Fibroblast of skin of right quadriceps (primary cell): ENCODE measurements at places on chromosomes 3 and 15.

- DNase-seq: no peak
Measured at GRCh38 chr3:8001712-8002111, 499.9 kb upstream of the LMCD1 start.

- peak; percentile 49 for DNase-seq
Measured at GRCh38 chr15:94008104-94009074, 223.0 kb upstream of the MCTP2 start.

GRCh38 chr3:177210744-177211502, 13.6 kb upstream of the TBL1XR1 start:
- no peak for DNase-seq

DNA sequence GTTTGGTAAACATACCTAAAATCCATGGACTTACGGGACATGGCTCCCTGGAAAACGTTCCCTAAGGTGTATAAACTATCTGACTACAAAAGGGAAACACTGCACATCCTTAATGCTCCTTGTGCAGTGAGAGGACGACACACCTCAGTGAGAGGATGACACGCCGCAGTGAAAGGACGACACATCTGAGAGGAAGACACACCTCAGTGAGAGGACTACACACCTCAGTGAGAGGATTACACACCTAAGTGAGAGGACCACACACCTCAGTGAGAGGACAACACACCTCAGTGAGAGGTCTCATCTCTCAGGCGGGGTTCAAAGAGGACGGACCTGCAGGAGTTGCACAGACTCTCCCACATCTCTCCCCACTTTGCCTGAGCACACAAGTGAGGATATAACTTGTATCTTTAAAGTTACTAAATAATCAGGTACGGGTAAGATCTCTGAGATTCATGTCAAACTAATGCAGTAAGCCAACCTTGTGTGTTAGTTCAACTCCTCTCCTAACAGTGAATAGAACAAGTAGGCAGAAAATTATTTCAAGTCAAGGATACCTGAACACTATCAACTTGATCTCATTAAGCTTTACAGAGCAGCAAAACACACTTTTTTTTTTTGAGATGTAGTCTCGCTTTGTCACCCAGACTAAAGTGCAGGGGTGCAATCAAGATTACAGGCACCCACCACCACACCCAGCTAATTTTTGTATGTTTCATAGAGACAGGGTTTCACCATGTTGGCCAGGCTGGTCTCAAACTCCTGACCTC, 32.1 kb downstream of the HERC2 start:
- no peak for DNase-seq

GRCh38 chr3:47568901-47569300, 9.8 kb downstream of the CSPG5 start:
- DNase-seq: no peak

- no peak for DNase-seq
Measured at GRCh38 chr3:37453393-37454389, 279.3 kb upstream of the LRRFIP2 start.

DNA sequence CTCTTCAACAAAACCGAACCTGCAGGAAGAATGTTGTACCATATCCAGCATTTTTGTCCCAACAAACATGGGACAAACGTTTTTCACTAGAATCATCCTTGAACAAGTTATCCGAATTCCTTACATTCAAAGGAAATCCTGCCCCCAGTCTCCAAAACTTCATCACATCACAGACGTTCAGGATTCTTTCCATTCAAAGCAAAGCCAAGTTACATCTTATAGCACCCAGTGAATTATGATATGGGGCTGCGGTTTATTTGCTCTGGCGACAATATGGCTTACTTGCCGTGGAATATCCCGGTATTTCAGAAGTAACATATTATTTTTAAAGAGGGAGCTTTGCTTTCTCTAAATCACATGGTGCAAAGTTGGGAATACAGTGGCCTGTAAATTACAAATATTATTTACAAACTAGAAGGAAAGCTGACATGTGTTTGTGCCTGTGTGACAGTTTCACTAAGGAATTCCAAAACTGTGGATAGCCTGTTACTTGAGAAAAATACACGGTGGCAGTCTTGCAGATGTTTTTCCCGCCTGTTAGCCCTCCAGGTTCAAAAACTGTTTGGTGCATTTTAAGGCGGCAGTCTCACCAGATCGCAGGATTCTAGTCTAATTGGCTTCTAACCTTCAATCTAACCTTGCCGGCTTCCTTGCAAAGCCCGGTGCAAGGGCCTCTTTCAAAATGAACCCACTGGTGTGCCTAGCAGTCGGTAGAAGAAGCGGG, 736 bp upstream of the MBNL1 start:
- peak; percentile 75 for DNase-seq

DNA sequence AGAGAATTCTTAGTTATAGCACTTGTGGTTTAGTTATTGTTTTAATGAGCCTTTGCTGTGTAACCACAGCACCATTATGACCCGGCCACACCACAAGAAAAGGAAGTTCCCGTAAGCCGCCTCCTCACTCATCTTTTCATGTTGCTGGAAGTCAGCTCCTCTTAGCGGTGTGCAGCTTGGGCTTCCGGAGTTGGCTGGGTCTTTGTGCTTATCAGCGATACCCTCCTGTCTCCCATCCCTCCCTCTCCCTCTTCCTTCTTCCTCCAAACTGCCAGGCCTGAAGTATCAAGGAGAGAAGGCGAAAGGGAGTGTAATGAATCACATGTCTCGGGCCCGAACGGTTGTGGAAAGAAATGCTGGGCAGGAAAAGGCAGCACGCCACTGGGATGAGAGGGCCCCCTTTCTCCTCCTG, 353.5 kb downstream of the MCTP2 start:
- DNase-seq: peak; percentile 6

- DNase-seq: no peak
Measured at GRCh38 chr3:102979191-102979590, 544.4 kb downstream of the ZPLD1 start.

- DNase-seq: no peak
Measured at GRCh38 chr15:36867436-36867835, 232.9 kb downstream of the MEIS2 start.

DNA sequence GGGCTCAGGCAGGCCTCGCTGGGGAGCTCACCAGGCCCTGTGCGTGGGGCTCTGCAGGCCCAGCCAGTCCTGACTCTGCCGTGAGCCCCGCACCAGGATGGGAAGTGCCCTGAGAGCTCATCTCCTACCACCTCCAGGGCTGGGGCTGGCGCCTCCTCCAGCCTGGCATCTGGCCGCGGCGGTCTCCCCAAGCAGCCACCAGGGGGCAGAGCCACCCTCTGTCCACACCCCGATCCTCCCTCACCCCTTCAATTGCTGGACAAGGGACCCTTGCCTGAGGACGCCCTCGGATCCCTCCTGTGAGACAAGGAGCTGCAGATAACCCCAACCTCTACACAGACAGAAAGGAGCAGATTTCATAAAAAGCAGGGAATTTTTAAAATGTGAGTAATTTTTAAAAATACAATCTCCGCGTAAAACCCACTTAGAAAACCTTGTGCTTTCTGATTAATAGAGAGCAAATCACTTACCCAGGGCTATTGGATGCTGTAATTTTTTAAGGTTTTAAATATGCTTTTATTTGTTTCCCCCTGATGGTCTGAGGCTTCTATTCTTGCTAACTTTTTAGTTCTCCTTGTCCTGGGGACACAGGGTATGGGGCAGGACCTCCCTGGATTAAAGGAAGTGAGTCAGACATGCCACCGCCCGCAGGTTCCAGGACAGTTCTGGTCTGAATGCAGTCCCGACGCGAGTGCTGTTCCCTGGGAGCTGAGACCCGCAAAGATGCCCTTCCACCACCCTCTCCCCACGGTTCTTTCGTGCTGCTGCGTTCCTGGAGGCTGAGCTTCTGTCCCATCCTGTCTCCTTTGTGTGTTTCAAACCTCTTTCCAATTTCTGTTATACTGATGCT, 52.3 kb upstream of the CHRNA7 start:
- DNase-seq: peak; percentile 24

GRCh38 chr15:63449731-63450130, 54.7 kb upstream of the USP3 start:
- DNase-seq: peak; percentile 26

DNA sequence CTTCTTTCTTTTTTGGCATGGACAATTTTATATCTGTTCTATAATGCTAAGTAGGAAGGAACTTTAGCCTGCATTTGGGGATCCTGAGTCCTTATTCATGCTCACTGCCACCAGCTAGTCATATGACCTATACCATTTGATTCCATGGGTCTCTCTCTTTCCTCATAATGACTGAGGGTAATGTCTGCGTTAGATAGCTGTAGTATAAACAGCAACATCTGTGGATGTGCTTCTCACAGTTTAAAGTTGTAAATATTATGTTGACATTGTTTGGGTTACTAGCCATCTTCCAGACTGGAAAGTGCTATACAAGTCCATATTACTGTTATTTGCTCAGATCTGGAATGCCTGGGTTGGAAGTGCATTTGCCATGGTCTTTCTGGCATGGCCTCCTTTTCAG, 274.9 kb upstream of the SEMA6D start:
- no peak for DNase-seq

DNA sequence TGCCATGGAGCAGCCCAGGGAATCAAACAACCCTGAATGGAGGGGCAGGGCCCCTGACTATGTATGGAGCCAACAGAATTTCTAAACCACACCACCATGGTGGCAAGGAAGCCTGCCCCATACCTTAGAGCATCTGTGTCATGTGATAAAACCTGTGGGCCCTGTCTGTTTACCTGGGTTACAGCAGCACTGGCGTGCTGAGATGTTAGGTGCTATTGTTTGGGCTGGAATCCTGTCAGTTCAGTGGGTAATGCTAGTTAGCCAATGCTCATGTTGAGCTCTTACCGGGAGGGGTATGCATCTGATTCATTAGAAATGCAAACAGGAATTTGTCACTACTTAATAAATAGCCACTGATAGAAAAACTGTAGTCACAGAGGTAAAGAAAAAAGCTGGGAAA, 63.5 kb upstream of the ETV5 start:
- no peak for DNase-seq

GRCh38 chr15:29568840-29569532, 253.3 kb downstream of the TJP1 start:
- no peak for DNase-seq

GRCh38 chr15:101153801-101154656, 97.8 kb downstream of the CHSY1 start:
- DNase-seq: no peak

GRCh38 chr3:122969585-122970469, 57.7 kb downstream of the SEMA5B start:
- DNase-seq: peak; percentile 31

- DNase-seq: no peak
Measured at GRCh38 chr15:53710906-53711305, 48.6 kb downstream of the WDR72 start.

DNA sequence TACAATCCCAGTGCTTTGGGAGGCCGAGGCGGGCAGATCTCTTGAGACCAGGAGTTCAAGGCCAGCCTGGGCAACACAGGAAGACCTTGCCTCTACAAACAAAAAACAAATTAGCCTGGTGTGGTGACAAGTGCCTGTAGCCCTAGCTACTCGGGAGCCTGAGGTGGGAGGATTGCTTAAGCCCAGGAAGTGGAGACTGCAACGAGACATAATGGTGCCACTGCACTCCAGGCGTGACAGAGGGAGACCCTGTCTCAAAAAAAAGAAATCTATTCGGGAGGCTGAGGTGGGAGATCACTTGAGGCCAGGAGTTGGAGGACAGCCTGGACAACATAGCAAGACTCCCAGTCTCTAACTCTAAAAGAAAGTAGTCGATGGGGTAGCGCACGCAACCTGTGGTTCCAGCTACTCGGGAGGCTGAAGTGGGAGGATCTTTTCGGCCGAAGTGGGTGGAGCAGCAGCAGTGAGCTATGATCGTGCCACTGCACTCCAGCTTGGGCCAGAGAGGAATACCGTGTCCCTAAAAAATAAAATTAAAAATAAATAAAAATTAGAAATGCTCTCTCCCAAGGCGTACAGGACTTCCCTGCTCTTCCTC, 775 bp downstream of the C3orf33 start:
- no peak for DNase-seq

DNA sequence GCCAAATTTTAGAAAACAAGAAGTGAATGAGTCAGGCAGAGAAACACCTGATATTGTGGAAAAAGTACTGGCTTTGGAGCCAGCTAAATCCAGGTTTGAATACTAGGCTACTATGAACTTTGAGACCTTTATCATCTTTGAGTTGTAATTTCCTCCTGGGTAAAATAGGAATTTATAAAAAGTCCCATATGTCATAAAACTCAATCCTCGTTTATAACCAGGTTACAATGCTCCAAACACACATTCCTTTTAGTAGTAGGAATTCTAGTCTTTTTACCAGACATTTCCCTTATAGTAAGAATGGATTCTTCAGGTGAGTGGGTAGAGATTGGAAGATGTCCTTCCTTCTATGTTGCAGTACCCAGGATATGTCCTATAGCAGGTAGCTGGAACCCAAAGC, 16.7 kb upstream of the DPH6 start:
- no peak for DNase-seq

- no peak for DNase-seq
Measured at GRCh38 chr3:197283045-197283444, 15.4 kb downstream of the DLG1 start.

- no peak for DNase-seq
Measured at GRCh38 chr15:83422541-83422940, 24.6 kb upstream of the SH3GL3 start.

DNA sequence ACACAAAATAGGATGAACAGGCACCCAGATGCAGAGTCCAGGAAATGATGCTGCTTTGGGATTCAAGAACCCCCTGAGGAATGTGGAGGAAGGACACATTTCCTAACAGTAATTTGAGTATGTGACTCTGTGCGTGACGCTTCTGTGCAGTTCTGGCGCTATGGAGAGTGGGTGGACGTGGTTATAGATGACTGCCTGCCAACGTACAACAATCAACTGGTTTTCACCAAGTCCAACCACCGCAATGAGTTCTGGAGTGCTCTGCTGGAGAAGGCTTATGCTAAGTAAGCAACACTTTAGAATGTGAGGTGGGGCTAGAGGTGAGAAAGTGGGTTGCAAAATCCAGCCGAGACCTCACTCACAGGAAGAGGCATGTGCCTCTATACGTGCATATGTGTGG, 28.3 kb downstream of the CAPN3 start:
- peak; percentile 25 for DNase-seq

DNA sequence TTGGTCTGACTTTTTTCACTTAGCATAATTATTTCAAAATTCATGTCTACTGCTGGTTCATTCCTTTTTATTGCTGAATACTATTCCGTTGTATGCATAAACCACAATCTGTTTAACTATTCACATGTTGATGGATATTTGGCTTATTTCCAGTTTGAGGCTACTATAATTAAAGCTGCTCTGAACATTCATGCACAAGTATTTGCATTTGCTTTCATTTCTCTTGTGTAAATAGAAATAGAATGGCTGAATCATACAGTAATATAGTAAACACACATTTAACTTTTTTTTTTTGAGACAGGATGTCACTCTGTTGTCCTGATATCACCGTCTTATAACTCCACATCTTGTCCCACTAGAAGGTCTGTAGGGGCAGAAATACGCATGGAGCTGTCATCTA, 57.3 kb downstream of the NMNAT3 start:
- no peak for DNase-seq

DNA sequence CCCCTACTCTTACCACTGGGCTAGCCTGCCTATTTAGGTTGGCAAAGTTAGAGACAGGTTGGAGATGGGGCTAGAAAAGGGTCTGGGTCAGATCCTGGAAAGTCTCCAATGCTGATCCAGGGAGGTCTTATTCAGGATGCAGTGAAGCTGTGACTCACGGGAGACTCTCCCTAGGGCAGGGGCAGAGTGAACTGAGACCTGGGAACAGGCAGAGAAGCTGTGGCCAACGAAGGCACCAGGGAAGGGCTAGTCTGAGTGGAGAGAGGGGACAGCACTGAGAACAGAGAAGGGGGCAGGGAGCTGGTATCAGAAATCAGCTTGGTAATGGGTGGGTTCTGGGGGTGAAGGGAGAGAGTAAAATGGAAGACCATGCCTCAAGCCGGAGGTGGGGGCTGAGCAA, 2.2 kb downstream of the LTF start:
- no peak for DNase-seq
